ENCODE measurements at places on chromosomes 1 and 21. TPM values are rescaled to one million over a fixed set of nuclear protein-coding genes. Genes with fewer than 3 reads are reported as not detected.

KIF2C gene
- total RNA-seq: 14.2 TPM

NCAM2 gene
- total RNA-seq: 1.0 TPM

C8A gene
- total RNA-seq: not detected

ILDR2 gene
- not detected for total RNA-seq

FCRL3 gene
- not detected for total RNA-seq

BLACAT1 gene
- total RNA-seq: not detected

ARTN gene
- 0.11 TPM for total RNA-seq

LYPD8 gene
- not detected for total RNA-seq

- H3K27me3 ChIP-seq: no peaks in the 10 kb centered on the region
- H3K36me3 ChIP-seq: no peaks in the 10 kb centered on the region
- H3K27ac ChIP-seq: peak overlapping the region; percentile 85
- H3K4me1 ChIP-seq: peaks cover 71% of the 10 kb centered on the region
- DNase-seq: peak; percentile 93
- no peak overlapping the region for H3K4me3 ChIP-seq
Observed at GRCh38 chr21:28633839-28634555, 358.7 kb downstream of the LTN1 start.

DNA sequence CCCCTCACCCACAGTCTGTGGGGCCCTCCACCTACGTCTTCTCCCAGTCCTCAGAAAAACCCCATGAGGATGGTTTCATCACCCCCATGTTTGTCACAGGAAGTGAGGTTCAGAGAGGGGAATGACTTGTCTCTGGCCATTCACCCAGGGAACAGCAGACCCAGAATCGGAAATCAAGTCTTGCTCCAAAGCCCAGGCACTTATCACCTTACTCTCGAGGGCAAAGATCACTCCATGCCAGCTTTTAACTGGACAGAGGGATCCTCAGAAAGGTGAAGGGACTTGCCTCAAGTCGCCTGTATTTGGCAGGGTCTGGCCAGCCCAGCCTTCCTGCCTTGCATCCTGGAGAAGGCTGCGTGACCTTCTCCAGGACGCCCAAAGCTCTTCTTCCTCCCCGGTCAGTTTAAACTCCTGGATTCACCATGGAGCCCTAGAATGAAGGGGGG, 57.9 kb upstream of the SSBP3 start:
- H3K36me3 ChIP-seq: no peaks in the 10 kb centered on the region
- DNase-seq: no peak
- no peaks in the 10 kb centered on the region for H3K27me3 ChIP-seq
- no peak overlapping the region for H3K27ac ChIP-seq

DNA sequence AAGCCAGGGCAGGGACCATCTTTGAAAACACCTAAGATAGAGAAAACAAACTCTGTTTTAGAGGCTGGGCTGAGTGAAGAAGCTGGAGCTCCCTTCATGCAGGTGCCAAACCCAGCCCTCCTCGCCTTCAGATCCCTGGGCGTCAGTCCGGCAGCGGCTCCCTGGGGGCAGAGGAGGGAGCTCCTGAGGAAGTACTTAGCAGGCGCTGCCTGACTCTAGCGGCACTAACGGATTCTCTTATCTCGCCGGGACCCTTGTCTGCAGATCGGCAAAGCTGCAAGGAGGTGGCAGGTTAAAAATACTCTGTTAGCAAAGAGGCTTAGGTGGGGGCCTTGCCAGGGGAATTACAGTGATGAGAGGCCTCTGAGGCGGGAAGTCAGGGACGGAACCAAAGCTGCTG, 79.6 kb downstream of the PLXNA2 start:
- H3K36me3 ChIP-seq: no peaks in the 10 kb centered on the region
- H3K27me3 ChIP-seq: no peaks in the 10 kb centered on the region
- peaks cover 48% of the 10 kb centered on the region for H3K4me1 ChIP-seq
- H3K27ac ChIP-seq: no peak overlapping the region
- DNase-seq: no peak

- H3K27ac ChIP-seq: no peak overlapping the region
- peaks cover 39% of the 10 kb centered on the region for H3K4me1 ChIP-seq
- H3K4me3 ChIP-seq: no peak overlapping the region
- no peaks in the 10 kb centered on the region for H3K27me3 ChIP-seq
- peak; percentile 45 for DNase-seq
Observed at GRCh38 chr1:209406168-209406567, 177.3 kb upstream of the CAMK1G start.

DNA sequence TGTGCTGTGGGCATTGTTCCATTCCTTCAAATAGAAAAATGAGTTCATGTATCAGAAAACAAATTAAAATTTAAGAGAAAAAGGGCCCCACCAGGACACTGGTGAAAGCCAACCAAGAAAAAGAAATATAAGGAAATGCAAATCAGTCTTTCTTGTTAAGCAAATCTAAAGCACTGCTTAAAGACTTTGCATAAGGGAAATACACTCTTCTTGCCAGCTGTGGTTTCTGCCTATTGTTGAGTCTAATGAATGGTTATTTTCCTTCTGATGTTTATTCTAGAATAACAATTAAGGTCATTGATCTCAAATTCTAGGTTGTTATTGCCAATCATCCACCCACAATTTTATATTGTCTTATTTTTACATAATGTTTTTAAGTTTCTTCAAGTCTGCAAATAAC, 158.6 kb upstream of the SNX7 start:
- no peaks in the 10 kb centered on the region for H3K36me3 ChIP-seq
- H3K27ac ChIP-seq: no peak overlapping the region
- no peaks in the 10 kb centered on the region for H3K27me3 ChIP-seq
- H3K4me1 ChIP-seq: no peaks in the 10 kb centered on the region

DNA sequence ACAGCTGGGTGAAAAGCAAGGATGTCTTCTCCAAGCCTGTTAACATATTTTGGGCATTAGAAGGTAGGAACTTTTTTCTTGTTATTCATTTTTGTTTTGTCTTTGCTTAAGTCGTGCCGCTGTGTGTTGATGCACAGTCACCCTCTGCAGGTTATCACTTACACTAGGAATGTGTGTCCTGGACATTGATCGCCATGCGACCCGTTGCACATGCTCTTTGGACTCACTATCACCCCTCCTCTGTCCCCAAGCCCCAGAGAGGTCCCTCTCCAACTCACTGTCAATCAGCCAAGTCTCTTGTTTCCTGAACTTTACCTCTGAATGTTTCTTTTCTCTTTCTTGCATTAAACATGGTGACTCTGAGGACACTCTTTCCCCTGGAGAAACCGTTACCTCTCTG, 40.0 kb upstream of the CD101 start:
- H3K27ac ChIP-seq: no peak overlapping the region
- no peak overlapping the region for H3K4me3 ChIP-seq

DNA sequence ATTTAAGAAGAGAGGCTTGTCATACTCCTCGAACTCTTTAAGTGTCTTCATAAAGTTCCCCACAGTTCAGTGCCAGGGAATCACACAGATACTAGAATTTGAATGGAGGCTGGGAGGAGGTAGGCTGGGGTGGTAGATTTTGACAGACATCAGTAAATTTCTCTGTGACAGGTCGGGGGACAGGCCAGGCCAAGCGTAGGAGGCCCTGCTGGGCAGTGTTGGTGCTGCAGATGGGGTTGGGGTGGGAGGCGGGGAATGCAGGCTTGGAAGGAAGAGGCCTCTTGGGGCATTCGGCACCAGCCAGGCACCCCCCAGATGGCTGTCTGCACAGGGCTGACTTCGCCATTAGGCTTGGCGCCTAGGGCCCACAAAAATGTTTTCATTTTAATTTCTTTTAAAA, 84.0 kb downstream of the MAN1C1 start:
- DNase-seq: peak; percentile 34
- H3K27me3 ChIP-seq: no peaks in the 10 kb centered on the region
- H3K27ac ChIP-seq: peak overlapping the region; percentile 61
- H3K4me3 ChIP-seq: no peak overlapping the region
- no peaks in the 10 kb centered on the region for H3K36me3 ChIP-seq

DNA sequence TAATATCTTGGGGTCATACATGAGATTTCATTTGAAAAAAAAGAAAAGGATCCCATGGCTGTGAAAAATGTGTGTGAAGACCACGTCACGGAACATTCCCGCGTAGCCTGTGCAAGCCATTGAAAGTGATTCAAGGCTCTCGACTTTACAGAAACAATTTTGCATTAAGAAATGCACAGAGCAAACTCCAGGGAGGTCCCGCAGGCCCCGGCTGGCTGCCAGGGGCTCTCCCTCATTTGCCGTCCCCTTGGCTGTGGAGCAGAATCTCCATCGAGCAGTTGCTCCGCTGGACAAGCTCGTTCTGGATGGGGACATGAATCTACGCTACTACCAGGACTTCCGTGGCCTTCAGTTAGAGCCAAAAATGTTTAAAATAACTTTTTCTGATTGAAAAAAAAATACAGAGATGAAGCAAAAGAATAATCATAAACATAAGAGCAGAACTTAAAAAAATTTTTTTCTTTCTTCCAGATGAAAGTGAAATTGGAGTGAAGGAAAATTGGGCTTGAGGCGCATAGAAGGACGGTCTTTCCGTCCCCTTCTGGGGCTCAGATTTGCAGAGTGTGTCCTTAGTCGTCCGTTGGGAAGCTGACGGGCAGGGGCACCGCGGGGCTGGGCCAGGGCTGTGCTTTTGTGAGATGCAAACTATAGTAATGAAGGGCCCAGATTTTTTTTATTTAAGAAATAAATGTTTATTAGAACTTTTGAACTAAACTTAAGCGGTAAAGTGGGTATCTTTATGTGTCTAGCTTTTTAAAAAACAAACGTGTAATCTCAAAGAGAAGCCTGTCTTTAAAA, 68.1 kb upstream of the ARHGEF16 start:
- H3K4me3 ChIP-seq: no peak overlapping the region
- no peaks in the 10 kb centered on the region for H3K4me1 ChIP-seq
- DNase-seq: no peak
- H3K36me3 ChIP-seq: no peaks in the 10 kb centered on the region
- no peak overlapping the region for H3K27ac ChIP-seq
- peaks cover 45% of the 10 kb centered on the region for H3K27me3 ChIP-seq

DNA sequence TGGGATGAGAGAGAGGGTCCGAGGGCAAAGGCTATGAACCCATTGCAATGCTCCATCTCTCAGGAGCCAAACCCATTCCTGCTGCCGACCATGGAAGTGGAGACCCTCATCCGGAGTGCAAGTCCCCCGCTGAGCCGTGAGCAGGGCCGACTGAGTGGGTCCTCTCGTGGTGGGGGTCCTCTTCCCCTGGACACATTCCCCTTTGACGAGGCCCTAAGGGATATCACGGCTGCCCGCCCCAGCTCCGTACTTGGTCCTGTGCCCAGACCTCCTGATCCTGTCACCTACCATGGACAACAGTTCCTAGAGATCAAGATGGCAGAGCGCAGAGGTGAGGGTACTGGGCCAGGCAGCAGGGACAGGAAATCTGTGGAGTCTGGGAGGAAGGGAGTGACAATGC, 11.0 kb downstream of the HYI start:
- no peaks in the 10 kb centered on the region for H3K27me3 ChIP-seq
- H3K36me3 ChIP-seq: peaks cover 13% of the 10 kb centered on the region
- DNase-seq: no peak
- H3K4me1 ChIP-seq: no peaks in the 10 kb centered on the region
- H3K4me3 ChIP-seq: no peak overlapping the region
- H3K27ac ChIP-seq: no peak overlapping the region

- H3K27me3 ChIP-seq: no peaks in the 10 kb centered on the region
- no peak overlapping the region for H3K27ac ChIP-seq
- H3K36me3 ChIP-seq: no peaks in the 10 kb centered on the region
- H3K4me3 ChIP-seq: no peak overlapping the region
- peaks cover 17% of the 10 kb centered on the region for H3K4me1 ChIP-seq
Observed at GRCh38 chr1:101028466-101028865, 2.9 kb upstream of the DPH5 start.

DNA sequence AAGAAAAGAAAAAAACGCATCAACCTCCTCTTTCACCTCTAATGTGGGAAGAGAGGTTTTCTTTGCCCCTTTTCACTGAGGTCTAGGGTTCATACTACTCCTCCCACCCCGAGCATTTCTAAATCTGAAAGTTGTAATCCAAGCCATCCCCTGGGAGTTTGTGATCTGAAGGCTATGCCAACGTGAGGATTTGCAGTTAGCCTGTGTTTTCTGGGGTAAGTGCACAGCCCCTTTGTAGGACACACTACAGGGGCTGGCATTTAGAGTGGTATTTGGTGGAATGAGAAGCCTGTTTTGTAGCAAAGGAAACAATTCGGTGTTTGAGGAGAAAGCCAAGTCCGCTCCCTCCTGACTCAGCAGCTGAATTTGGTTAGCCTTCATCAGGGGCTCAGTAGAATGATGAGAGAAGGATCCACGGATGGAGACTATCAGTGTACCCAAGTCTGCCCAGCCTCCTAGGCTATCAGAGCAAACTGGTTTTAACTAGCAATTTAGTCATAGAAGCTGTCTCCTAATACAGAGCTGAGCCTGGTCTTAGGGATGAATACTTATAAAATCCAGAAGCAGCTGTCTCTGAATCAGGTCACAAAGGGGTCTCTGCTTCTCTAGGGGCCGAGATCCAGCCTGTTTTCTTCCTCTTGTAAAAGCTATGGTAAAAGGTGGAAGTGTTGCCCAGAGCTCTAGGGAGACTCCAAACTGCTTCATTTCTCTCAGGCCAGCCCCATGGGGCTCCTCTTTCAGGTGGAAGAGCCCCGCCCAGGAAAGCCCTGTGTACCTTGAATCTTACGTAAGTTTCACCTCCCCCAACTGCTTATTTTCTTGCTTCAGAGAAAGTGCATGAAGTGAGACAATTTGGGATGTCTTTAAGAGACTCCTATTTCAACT, 2.1 kb downstream of the PCP4L1 start:
- DNase-seq: no peak
- no peak overlapping the region for H3K4me3 ChIP-seq
- H3K27me3 ChIP-seq: peaks cover 41% of the 10 kb centered on the region
- no peaks in the 10 kb centered on the region for H3K36me3 ChIP-seq

GRCh38 chr1:17696417-17697301, 58.5 kb upstream of the ACTL8 start:
- no peaks in the 10 kb centered on the region for H3K36me3 ChIP-seq
- H3K4me3 ChIP-seq: no peak overlapping the region
- H3K4me1 ChIP-seq: 0 out of 2 replicates have a peak, but pooled peaks cover 3% of the 10 kb centered on the region
- H3K27me3 ChIP-seq: no peaks in the 10 kb centered on the region

Data from GM23248 (cell line).